ENCODE measurements at places on chromosomes 4 and X. TPM values are rescaled to one million over a fixed set of nuclear protein-coding genes. Genes with fewer than 3 reads are reported as not detected.

DNA sequence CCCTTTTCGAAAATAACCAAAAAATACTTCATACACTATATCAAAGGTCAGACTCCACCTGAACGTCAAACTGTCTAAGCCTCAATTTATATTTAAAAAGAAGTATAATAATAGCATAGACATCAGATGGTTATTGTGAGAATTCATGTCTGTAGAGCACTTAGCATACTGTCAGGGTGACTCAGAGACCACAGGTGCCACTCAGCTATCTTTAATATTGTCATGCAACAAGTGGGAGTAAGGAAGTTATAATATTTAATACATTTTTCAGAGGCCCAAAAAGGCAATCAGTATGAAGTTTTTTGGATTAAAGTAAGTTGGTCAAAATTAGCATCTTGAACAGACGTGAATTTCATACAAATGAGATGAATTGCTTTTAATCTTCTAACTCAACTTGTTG lies 93.3 kb downstream of the PHOX2B start:
- DNase-seq: no peak

GRCh38 chr4:109574931-109575804 lies 15.1 kb downstream of the MCUB start:
- DNase-seq: no peak

- DNase-seq: no peak
Observed at GRCh38 chr4:166481739-166482138, 608.7 kb downstream of the TLL1 start.

- no peak for DNase-seq
Observed at GRCh38 chr4:165991325-165992180, 118.5 kb downstream of the TLL1 start.

- no peak for DNase-seq
Observed at GRCh38 chr4:99586322-99586721, 11.7 kb downstream of the MTTP start.

GRCh38 chrX:802846-803245 lies 172.3 kb downstream of the SHOX start:
- DNase-seq: peak; percentile 11

DNA sequence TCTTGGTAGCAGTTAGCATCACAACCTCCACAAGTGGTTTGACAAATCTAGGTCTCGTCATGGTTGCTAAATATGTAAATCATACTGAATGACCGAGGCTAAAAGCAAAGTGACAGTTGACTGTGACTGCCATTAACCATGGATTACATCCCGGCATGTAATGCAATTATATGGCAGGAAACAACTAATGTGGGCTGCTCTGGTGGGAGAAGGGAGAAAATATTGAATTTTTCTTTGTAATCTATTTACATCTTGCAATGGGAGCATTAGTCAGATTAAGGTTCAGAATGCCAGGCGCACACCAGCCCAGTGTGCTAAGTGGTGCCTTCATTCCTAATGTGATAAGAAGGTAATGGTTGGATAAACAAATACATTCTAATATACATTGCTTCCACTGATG lies 35.8 kb downstream of the UNC5C start:
- DNase-seq: no peak

DNA sequence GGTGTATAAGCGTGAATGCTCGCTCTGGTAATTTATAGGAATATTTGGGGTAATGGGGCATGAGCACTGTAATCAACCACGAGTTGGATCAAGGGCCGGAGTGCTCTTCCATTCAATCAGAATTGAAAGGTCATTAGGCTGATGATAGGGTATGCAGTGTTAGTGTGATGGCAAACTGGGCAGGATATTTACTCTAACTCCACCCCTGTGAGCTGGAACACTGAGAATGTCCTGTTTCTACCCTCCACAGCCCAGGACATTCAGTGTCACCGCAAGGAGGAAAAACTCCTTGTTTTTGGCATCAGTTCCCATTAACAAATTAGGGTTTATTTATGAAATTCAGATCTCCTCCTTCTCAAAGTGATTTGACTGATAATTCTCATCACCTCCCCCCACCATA lies 137.8 kb downstream of the HS6ST2 start:
- DNase-seq: no peak

DNA sequence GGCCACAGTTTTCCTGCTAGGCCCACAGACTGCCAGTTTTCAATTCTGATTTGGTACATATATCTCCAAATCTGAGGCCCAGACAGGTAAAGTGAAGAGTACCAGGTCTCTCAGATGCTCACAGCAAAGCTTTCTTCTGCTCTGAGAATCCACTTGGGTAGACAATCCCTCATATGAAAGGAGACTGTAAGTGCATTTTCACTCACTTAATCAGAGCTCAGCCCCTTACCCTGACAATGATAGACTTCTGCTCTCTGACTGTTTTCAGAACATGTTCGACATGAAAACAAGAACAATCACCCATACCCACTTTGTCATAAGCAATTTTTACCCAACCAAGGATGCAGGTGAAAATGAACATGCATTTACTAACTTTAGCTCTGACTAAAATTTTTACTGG lies 7.1 kb downstream of the GPRIN3 start:
- no peak for DNase-seq

- no peak for DNase-seq
Observed at GRCh38 chr4:119641765-119642164, 13.2 kb upstream of the PDE5A start.

DNA sequence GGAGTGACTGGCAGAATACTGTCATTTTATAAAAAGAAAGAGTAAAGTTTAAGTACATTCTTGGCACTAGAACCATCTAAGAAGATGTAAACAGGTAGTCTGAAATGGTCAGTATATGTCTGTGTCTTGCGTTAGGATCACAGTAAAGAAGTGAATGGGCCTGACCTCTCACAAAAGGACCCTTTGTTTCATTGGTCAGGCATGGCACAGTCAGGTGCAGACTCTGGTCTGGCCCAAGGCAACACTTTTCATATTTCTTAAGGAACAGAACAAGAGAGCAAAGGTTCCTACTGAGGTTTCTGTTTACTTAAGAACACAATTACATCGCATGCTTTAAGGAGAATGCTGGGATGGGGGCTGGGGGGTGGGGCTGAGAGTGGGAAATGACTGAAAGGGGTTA lies 48.1 kb downstream of the RPGR start:
- no peak for DNase-seq

DNA sequence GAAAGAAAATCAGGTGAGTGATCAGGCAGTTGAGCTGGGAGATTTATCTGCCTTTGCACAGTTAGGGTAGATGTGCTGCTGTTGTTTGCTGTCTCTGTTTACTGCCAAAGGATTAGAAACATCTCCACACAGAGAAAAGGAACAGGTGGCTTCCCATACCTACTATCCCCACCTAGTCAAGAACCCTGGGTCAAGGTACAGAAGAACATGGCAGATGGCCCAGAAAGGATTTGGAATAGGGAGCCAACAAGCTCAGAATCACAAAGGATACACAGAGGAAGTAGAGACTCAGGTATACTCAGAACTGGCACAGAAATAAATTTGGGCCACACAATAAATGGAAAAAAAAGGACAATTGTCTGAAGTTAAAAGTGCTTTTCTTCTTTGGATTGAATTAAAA lies 64.3 kb downstream of the TIGD2 start:
- no peak for DNase-seq

DNA sequence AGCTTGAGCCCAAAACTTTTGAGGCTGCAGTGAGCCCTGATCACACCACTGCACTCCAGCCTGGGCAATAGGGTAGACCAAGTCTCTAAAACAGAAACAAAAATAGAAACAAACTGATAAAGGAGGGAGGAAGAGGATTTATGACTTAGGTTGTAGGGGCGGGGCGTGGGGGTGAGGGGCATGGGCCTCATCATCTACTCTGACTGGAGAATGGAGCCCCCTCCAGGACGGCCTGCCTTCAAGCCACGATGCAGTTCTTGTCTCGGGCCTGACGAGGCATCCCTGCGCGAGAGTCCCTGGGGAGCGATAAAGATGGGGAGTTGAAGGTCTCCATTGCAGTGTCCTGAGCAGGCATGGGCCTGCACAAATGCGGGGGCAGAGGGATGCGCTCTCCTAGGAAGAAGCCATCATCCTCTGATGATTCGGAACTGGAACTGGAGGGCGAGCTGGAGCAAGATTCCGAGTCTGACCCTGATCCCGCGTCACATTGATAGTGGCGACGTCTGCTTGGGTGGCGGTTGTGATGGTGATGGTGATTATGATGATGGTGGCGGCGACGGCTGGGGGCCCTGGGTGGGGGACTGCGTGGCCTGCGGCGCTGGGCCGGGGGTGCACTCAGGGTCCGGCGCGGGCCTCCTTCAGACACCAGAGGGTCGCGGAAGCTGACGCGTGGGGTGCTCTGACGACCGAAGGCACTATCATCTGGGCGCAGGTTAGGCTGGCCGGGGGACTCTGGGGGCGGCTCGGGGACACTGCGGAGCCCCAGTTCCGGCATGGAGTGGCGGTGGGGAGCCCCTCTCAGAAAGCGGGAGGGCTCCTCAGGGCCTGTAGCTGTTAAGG lies 4.0 kb downstream of the PLP2 start:
- no peak for DNase-seq

DNA sequence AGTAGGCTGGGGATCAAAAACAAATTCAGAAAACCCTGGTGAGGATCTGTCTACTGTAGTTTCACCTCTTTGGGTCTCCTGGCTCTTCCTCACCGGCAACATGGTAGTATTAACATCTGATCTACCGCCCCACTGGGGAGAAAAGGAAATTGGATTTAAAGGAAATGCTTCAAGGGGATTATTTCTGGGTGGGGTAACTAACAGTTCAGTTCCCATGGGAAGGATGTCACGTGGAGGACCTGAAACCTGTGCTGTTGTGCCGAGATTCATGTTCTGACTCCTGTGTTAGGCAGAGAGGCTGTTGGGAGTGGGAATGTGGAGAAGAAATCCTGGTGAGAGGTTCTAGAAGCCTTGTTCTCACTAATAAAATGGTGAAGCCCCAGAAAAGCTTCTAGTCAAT lies 254.4 kb downstream of the BCOR start:
- DNase-seq: no peak

GRCh38 chrX:145502670-145503069 lies 255.4 kb downstream of the SPANXN1 start:
- DNase-seq: no peak

REELD1 gene
- total RNA-seq: not detected

HPGD gene
- not detected for total RNA-seq

ATP1B4 gene
- not detected for total RNA-seq

ARHGAP4 gene
- total RNA-seq: 2.4 TPM

CFI gene
- not detected for total RNA-seq

RTL5 gene
- total RNA-seq: 0.03 TPM

RTL9 gene
- total RNA-seq: 0.30 TPM

PAGE5 gene
- total RNA-seq: not detected

SASH3 gene
- not detected for total RNA-seq

Measured in MG63 (cell line).